ENCODE measurements at places on chromosomes 2 and 18.

- DNase-seq, result no peak
Observed at GRCh38 chr2:54613386-54613785, 110.1 kb upstream of the EML6 start.

- DNase-seq, result no peak
Observed at GRCh38 chr2:157732596-157732995, 103.9 kb upstream of the ACVR1C start.

DNA sequence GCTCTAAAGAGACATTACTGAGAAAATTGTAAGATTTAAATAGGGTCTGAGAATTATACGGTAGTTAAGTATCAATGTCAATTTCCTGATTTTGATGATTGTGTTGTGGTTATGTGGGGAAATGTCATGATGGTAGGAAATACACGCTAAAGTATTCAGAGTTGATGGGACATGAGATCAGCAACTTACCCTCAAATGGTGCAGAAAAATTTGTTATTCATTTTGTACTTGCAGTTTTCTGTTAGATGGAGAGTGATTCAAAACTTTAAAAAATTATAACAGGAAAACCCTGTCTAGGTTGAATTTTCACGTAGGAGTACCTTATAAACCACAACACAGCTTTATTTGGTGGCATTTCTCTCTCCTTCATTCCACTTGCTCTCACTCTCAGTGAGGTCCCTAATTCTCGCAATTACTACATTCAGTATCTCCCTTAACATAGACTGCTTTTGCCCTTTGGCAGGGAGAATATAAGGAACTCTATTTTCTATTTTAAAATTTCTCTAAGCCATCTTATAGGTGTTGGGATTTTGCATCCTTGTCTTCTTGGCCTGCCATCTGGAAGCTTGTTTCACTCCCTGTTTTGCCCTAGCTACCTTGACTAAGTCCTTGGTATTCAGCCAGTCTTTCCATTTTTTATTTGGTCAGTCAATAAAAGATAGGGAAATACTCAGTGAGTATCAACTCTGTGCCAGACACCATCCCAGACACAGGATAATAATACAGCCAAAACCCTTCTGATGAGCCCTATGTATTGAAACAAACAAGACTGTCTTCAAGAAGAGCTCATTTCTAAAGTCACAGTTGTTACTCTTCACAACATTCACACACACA is 550.6 kb upstream of the ACVR2A start:
- DNase-seq, result no peak

- DNase-seq, result no peak
Observed at GRCh38 chr2:68750592-68751396, 16.2 kb downstream of the ARHGAP25 start.

DNA sequence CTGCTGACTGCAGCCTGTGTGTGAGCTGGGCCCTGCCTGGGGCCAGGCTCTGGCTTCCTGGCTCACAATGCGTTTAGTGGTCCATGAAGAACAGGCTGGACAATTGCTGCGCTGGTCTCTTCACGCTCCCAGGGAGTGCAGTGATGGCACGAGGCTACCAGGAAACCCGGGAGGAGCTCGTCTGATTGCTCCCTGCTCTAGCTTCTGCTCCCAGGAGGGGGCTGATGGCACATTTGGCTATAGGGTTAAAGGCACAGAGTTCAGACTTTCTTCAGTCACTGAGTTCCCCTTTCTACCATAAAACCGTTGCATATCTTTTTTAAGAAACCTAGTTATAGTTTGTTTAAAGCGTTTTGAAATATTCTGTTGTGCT is 60.1 kb downstream of the KCNF1 start:
- no peak for DNase-seq

- no peak for DNase-seq
Observed at GRCh38 chr2:100919316-100919715, 82.8 kb upstream of the RPL31 start.
